Sigmoid colon (tissue), 7 donors: ENCODE measurements at places on chromosomes 1 and 21. TPM values are rescaled to one million over a fixed set of nuclear protein-coding genes. Genes with fewer than 3 reads are reported as not detected.

GRCh38 chr1:47424336-47424982 lies 8.4 kb downstream of the FOXE3 start:
- DNase-seq, result no peak

Gene ESPN
- 202 TPM for polyA plus RNA-seq

DNA sequence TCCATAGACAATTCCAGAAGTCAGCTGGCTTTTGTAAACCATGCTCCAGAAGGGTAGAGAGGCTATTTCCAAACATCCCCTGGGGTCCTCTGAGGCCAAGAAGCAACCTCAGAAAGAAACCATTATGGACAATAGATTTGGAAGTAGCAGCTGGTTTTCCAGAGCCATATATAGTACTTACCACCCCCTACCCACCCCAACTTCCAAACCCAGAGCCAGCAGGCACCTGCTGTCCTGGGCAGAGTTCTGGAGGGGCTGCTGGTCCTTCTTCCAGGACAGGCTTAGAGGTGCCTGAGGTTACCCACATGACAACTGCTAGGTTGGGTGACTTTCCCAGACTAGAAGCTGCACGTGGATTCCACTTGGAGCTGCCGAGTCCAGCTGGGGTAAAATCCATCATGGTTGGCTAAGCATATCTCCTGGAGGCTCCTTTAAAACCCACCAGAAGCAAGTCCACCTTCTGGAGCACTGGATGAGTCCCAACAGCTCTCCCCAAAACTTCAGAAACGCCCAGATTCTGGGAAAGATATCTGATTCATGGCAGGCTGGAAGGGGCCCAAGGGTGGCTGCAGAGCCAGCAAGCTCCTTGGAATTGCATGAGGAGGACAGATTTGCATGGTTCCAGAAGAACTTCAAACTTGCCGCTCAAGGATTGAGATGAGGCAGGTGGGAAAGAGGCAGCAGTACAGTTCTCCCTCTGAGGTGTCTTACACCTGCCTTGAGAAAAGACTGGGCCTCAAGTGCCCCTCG lies 5.8 kb downstream of the MYCL start:
- no peak for DNase-seq

Gene TESK2
- polyA plus RNA-seq, result 9.2 TPM

Gene C8A
- polyA plus RNA-seq, result not detected
